ENCODE measurements at places on chromosomes 3 and 15. TPM values are rescaled to one million over a fixed set of nuclear protein-coding genes. Genes with fewer than 3 reads are reported as not detected.

Gene SLC12A1
- not detected for polyA plus RNA-seq

Gene TUSC7
- not detected for polyA plus RNA-seq

Gene P2RY13
- 0.13 TPM for polyA plus RNA-seq

Gene MYLK
- polyA plus RNA-seq, result 0.49 TPM

Gene ROBO1
- polyA plus RNA-seq, result 0.99 TPM

- no peak overlapping the region for H3K4me3 ChIP-seq
- H3K36me3 ChIP-seq, result no peaks in the 10 kb centered on the region
- peak overlapping the region; percentile 66 for H3K27ac ChIP-seq
- peaks cover 39% of the 10 kb centered on the region for H3K4me1 ChIP-seq
Observed at GRCh38 chr15:84736375-84736774, 12.0 kb upstream of the ZNF592 start.

Gene CCR3
- 0.19 TPM for polyA plus RNA-seq

Gene ZNF620
- polyA plus RNA-seq, result 2.0 TPM

DNA sequence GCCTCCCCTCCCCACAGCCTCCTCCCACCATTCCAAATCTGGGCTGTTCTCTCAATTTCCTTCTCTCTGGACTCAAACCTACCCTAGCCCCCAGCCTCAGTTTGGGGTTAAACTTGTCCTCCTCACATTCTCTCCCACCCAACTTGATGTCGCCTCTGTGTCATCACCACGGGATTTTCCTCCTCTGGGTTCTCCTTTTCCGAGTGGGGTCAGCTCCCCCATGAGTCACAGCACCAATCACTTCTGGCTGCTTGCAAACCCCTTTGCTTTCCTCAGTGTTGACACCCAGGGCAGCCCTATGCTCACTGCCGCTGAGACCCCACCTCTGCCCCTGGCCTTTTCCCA, 451 bp downstream of the CCR5AS start:
- H3K27ac ChIP-seq, result no peak overlapping the region
- H3K4me1 ChIP-seq, result peaks cover 27% of the 10 kb centered on the region
- H3K4me3 ChIP-seq, result no peak overlapping the region
- no peaks in the 10 kb centered on the region for H3K36me3 ChIP-seq
- H3K27me3 ChIP-seq, result no peaks in the 10 kb centered on the region
- DNase-seq, result no peak

DNA sequence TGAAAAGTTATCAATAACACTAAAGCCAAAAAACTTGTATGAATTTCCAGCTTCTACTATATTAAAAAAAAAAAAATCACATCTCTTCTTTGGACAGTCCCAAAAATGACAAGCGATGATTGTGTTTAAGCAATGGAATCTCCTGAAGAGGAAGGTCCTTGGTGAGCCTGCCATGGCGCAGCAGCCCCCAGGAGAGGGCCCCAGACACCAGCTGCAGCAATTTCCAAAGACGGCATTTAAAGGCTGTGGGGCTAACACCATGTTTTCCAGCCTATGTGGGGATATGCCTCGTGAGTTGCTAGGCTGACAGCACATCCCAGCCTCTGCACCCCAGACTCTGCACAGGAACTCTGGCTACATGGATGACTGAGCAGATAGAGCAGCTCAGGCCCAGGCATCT, 14.7 kb downstream of the SKIC8 start:
- no peak overlapping the region for H3K4me3 ChIP-seq
- no peaks in the 10 kb centered on the region for H3K4me1 ChIP-seq
- H3K27me3 ChIP-seq, result no peaks in the 10 kb centered on the region
- peaks cover 5% of the 10 kb centered on the region for H3K36me3 ChIP-seq
- no peak overlapping the region for H3K27ac ChIP-seq

- no peak overlapping the region for H3K27ac ChIP-seq
- H3K27me3 ChIP-seq, result no peaks in the 10 kb centered on the region
- H3K4me3 ChIP-seq, result no peak overlapping the region
- H3K36me3 ChIP-seq, result no peaks in the 10 kb centered on the region
- DNase-seq, result peak; percentile 84
Observed at GRCh38 chr3:15629860-15630597, 28.5 kb downstream of the BTD start.

Gene XCR1
- polyA plus RNA-seq, result 0.06 TPM

Gene AQR
- polyA plus RNA-seq, result 26.4 TPM

Gene FAM227B
- polyA plus RNA-seq, result 5.6 TPM

Gene STAG1
- 9.2 TPM for polyA plus RNA-seq

Gene BSN
- 0.03 TPM for polyA plus RNA-seq

GRCh38 chr3:125461896-125462295, 58.1 kb downstream of the SNX4 start:
- H3K27me3 ChIP-seq, result no peaks in the 10 kb centered on the region
- H3K36me3 ChIP-seq, result peaks cover 9% of the 10 kb centered on the region
- no peaks in the 10 kb centered on the region for H3K4me1 ChIP-seq
- DNase-seq, result no peak
- H3K4me3 ChIP-seq, result no peak overlapping the region

DNA sequence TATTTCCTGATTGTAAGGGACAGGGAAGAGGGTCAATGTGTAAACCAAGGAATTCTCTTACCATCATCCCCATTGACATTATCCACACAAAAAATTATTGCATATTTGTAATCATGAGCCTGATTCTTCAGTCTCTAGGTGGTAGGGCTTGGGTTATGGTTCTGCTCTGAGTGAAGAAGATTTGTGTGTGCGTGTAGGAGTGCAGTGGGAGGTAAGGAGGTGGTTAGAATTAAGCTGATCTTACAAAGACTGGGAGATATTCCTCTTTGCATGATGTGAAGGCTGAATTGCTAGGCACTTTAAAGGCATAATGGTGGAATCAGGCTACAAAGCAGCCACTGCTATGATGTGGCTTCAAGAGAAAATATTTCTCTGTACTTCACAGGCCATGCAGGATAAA, 23.0 kb upstream of the MINDY4B start:
- peaks cover 4% of the 10 kb centered on the region for H3K27me3 ChIP-seq
- H3K4me1 ChIP-seq, result peaks cover 12% of the 10 kb centered on the region
- H3K4me3 ChIP-seq, result no peak overlapping the region
- H3K27ac ChIP-seq, result no peak overlapping the region
- DNase-seq, result no peak

DNA sequence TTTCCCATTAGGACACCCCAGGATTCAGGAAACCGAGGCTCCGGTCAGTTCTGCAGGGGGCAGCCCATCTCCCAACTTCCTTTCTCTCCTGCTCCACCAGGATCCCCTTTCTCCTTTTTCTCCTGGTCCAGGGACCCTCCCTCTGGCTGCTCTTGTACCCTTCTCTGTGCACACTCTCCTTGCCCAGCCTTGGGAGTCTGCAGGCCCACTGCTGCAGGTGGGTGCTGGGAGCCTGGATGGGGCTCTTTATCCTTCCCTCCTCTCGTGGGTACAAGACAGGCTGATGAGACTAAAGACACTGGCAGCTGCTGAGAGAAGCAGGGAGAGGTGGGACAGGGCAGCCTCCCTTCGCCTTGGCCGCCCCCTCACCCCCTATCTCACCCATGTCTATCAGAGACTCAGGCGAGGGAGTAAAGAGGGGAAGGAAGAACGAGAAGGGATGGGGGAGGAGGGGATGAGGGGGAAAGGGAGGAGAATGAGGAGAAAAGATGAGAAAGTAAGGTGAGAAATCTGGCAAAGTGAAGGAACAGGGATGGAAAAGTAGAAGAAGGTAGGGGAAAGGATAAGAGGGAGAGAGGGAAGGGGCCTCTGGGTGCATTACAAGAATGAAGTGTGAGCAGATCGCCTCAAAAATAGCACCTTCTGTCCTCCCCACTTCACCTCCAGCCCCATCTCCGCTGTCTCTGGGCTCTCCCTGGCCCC, 45.2 kb downstream of the ITGA11 start:
- H3K27me3 ChIP-seq, result peaks cover 16% of the 10 kb centered on the region
- H3K27ac ChIP-seq, result no peak overlapping the region
- no peaks in the 10 kb centered on the region for H3K4me1 ChIP-seq

Gene CELF6
- 13.0 TPM for polyA plus RNA-seq
